Hepatic stellate cell (primary cell): ENCODE measurements at places on chromosomes 13 and 19.

DNA sequence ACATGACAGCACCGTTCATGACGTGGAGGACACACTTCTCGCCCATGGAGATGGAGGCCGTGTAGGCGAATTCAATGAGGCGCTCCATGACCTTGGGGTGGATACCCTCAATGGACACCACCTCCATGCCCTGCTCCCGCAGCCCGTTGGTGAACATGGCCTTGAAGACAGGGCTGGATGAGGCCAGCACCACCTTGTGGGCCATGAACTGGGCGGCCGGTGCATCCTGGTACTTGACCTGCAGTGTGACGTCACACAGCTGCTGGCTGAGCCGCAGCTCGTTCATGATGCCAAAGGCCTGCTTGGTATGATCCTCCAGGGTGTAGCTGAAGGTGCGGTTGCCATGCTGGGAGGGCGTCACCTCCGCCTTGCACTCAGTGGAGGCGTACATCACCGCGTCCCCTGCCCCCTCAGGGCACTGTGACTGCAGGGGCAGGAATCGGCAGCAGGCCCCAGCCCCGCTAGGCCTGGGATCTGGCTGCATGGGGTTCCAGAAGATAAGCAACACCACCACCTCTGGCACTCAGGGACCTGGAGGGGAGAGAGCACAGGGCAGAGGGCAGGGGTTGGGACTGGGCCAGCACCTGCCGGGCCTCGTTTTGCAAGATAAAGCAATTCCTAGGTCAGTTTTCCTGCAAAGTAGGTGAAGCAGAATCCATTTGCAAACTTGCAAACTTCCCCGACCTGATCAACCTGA is 3.5 kb downstream of the KEAP1 start:
- DNase-seq: no peak

DNA sequence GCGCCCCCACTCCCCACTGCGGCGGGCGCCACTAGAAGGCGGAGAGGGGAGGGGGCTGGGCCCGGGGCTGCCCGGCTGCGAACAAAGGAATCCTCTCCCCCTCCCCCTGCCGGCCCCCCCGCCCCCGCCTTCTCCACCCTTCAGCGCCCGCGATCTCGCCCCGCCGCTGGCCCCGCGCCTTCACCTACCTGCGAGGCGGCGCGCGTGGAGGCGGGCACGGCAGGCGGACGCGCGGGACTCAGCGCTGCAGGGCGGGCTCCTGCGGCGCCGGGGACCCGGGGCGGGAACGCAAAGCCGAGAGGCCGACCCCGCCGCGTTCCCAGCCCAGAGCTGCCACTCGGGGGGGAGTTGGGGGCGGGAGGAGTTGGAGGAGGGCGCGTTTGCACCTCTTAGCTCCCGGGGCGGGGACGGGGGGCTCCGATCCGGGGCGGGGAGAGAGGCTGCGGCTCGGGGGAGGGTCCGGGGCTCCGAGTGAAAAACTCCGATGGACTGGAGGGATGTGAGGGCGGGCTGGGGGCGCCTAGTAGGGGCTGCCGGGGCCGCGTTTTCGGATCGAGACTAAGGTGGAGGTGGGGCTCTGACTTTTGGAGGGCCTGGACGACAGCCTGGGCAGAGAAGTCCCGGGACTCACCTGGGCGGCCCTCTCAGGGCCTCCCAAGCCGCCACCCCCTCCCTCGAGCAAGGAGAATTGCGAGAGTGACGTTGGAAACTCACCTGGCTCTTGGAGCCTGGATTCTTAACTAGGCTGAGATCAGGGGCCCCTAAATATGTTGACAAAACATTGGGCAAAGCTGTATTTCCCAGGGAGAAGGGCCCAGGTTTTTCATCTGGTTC is at the start of gene FBN3:
Gene FBN3, minus strand, starts transcription at position 332 of the 834 bp plus-strand sequence. CDS start 2,112 bp downstream, outside the sequence.
- DNase-seq: no peak

DNA sequence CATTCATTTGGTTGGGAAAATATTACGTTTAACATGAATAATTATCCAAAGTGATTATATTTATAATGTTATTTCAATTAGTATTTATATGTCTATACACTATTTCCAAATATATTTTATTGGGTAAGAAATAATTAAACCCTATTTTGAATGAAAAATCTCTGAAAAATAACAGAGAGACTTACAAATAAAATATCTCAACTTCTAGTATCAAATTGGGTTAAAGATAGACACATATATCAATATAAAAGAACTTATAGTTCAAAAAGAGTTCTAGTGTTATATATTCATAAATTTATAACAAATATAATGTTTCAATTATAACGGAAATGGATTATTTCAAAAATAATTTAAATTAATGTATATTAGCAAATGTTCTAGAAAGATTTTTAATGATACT is 482.6 kb upstream of the PCDH20 start:
- no peak for DNase-seq

DNA sequence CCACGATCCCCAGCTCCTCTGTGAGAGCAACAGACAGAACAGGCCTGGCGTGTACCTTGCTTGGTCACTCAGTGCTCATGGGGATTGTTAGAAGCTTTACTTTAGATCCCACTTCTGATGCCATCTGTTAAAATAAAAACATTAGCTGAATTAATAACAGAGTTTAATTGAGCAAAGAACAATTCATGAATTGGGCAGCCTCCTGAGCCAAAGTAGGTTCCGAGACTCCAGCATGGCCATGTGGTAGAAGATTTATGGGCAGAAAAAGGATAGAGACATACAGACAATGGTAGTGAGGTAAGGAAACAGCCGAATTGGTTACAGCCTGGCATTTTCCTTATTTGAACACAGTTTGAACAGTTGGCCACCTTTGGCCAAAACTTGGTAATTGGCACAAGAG is 223.9 kb upstream of the TRPC4 start:
- no peak for DNase-seq

DNA sequence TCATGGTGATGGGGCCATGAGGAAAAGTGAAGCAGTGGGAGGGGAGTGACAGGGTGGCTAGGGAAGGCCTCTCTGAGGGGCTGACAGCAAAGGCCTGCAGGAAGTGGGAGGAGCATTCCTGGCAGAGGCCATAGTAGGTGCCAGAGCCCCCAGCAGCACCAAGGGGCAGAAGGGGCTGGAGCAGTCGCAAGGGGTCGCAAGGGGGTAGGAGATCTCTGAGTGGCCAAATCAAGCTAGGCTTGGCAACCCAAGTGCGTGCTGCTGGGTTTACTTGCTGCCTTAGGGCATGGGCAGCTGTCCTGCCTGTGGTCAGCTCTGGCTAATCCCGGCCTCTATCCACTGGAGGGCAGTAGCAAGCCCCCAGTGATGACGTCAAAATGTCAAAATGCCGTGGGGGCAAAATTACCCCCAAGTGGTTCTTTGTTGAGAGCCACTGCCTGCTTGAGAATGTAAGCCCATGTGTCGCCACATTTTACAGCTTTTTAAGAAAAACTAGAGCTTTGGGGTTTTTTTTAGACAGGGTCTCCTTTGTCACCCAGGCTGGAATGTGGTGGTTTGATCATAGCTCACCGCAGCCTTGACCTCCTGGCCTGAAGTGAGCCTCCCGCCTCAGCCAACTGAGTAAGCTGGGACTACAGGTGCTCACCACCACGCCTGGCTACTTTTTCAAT is 11.8 kb downstream of the CCDC97 start:
- DNase-seq: peak; percentile 91

DNA sequence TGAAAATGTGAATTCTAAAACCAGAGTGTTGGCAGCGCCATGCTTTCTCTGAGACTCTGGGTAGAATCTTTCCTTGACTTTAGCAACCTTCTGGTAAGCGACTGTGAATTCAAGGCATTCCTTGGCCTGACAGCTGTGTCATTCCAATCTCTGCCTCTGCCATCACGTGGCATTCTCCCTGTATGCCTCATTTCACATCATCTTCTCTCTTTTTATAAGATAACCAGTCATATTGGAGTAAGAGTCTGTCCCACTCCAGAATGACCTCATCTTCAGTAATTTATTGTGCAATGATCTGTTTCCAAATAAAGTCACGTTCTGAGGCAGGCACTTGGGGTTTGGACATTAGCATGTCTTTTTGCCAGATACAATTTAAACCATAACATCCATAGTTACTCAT is 103.4 kb upstream of the POSTN start:
- peak; percentile 55 for DNase-seq

DNA sequence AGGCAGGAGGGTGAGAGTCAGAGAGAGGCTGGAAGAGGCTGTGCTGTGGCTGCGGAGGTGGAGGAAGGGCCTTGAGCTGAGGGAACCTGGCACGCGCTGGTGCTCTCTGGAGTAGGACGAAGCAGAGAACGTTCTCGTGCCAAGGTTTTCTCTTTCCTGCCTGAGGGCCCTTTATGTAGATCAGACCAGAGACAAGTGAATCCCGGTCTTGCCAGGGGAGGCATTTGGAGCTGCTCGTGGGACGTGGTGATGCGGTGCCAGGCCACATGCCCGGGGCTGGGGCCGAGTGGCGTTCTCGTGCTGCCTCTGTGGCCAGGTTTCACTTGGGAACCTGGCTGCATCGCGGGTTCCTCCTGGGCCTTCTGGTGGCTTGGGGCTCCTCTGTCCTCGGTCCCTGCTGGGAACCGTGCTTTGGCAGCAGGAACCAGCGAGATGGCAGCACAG is 54.2 kb downstream of the KDM4B start:
- no peak for DNase-seq

DNA sequence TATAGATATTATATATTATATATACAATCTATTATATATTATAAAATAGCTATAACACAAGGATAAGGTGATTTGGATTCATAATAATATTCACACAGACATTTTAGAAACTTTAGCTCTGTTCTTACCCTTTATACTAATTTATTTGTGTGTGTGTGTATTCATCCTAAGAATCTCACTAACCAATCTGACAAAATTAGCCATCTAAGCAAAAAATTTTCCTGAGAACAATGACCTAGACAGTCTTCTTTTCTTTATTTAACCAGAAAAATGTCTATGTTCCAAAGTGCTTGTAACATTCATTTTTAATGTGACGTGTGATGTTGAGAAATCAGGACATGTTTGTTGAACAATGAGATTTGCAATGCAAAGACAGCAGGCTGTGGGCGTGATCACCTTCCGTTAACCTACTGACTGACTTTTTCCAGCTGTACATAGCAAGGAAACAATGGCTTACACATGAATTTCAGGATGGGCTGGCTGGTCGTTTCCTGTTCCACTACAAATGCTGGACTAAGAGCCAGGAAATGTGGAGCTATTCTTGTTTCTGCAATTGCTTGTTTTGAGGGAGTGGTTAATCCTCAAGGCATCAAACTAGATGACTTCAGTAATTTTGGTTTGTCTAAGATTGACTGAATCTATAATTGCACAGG is 634.6 kb upstream of the ARGLU1 start:
- DNase-seq: no peak

GRCh38 chr13:44872751-44873150 is 116.5 kb downstream of the NUFIP1 start:
- no peak for DNase-seq

- no peak for DNase-seq
Observed at GRCh38 chr19:34690372-34690771, 12.9 kb downstream of the ZNF302 start.

DNA sequence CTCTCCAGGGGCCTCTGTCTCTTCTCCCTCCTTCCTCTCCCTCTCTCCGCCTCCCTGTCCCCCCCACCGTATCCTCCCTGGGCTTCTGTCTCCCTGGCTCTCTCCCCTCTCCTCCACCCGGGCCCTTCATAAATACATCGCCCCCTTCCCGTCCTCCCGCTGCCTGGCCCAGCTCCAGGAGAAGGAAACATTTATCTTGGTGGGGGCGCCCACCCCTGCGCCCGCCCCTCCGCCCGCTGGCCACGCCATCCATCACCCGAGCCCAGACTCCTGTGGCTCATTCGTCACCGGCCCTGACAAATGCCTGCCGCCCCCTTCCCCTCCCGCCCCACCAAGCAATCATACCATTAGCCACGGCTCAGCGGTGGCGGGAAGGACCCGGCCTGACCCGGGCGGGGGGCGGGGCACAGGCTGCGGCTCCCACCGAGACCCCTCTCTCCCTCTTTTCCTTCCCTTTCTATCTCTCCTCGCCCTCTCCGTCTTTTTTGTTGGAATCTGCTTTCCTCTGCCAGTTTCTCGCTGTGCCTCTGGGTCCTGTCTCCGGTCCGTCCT is 2.6 kb upstream of the MEIS3 start:
- DNase-seq: no peak

DNA sequence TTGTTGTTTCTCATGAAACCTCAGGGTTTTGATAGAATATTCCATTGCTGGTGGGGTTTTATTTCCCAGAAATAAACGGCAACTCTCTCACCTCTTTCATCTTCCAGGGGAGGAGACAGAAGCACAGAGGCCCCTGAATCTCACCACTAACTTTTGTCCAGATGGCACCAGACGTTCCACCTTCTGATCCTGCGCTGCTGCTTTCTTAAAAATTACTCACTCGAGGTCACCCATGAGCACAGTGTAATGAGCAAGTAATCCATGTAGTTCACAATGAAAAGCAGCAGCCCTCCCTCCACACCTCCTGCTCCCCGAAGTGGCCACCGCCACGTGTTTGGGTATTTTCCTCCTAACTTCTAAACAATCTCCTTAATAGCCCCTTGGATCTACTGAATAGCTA is 51.3 kb downstream of the TEX29 start:
- no peak for DNase-seq

DNA sequence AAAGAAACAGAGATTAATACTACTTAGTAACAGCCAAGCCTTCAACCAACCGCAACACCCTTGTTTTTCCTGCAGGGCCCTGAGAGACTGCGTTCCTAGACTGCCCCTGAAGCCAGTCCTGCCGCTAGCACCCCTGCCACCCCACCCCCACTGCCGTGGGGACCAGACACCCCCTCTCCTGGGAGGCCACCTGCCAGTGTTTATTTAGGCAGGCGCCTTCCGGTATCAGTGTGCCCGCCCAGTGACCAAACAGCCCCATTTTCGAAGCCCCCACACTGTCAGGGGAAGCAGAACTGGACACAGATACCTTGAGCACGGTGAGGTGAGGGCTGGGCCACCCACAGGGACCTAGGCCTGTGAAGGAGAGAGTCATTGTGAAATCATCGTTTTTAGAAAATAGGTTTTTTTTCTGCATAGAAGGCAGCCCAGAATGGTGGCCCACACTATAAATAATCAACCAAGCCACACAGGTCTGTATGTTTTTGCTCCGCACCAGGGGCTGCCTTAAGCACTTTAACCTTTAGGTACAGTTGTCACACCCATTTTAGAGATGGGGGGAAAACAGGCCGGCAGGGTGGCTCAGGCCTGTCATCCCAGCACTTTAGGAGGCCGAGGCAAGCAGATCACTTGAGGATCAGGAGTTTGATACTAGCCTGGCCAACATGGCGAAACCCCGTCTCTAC is 3.5 kb upstream of the TLE5 start:
- DNase-seq: no peak

DNA sequence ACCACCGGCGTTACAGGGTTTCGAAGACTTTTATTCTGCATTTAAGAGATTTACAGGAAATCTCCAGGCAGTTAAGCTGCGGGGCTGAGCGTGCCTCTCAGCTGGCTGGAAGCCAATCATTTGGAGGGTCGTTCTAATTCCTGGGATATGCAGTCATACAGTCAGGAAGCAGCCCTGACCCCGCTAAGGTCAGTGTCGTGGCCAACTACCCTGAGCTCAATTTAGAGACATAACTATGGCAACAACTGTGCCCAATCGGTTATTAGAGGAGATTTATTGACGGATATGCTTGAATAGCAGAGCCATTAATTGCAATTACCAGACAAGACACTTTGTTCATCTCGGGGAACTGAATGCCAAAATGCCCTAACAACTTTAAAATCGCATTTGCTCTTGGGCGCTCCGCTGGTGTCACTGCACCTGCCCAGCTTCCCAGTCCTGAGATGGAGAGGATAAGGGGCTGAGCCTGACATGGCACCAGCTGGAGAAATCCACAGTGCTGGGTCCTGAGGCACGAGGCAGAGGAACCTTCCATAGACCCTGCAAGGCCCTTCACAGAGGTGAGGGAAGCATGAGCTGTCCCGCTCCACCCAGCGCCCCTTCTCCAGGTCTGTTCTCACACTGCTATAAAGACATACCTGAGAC is 15.1 kb upstream of the ZNF507 start:
- DNase-seq: no peak

- no peak for DNase-seq
Observed at GRCh38 chr13:102203718-102204117, 198.1 kb downstream of the FGF14 start.
